ENCODE measurements at places on chromosomes 4 and X.

DNA sequence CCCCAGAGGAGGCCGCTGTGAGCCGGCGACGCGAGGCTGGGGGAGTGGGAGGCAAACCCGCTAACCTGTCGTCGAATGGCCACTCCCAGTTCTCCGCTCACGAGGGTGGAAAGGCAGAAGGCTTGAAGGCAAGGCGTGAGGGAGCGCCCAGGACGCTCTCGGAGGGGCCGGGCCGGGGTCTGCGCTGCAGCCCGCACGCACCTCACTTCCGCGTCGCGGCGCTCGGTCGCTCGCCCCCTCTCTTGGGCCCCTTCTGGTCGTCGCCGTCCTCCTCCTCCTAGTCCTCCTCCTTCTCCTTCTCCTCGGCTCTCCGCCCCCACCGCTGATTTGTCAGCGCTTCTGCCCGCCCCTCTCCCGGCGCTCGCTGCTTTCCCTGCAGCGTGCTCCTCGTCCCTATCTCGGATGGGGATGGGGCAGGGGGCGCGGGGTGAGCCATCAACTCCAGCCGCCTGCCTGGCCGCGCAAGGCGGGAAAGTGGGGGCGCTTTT lies at the start of gene SNCA:
Gene SNCA, minus strand, starts transcription at position 265 of the 488 bp plus-strand sequence. CDS start 1,494 bp downstream, outside the sequence.
- peak; percentile 19 for DNase-seq

DNA sequence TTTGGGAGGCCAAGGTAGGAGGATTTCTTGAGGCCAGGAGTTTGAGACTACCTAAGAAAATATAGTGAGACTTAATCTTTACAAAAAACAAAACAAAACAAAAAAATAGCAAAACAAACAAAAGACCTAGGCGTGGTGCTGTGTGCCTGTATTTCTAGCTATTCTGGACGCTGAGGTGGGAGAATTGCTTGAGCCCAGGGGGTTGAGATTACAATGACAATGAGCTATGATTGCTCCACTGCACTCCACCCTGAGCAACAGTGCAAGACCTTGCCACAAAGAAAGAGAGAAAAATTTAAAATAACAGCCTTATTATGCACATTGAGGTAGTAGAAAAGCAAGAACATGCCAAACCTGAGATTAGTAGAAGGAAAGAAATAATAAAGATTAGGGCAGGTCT lies 657.7 kb downstream of the PDHA2 start:
- no peak for DNase-seq

DNA sequence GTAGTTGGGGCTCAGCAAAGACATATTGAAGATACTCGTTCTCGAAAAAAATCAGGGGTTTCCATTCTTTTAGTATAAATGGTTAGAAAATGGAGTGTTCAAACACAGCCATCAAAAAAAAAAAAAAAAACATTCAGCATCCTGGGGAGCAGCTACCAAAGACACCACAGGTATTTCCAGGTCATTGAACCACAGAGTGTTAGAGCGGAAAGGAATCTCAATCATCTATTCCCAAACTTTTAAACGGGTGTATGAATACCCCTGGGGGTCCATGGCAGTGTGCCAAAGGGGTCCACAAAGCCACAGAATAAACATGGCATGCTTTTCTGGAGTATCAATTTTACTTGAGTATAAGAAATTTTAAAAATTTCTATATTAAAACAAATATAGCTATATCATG lies 6.9 kb upstream of the FGF16 start:
- DNase-seq: no peak

GRCh38 chrX:149470955-149471354 lies 34.2 kb downstream of the IDS start:
- DNase-seq: peak; percentile 73

- DNase-seq: no peak
Observed at GRCh38 chrX:39158801-39159657, 357.8 kb downstream of the MID1IP1 start.

GRCh38 chr4:180665994-180666824 lies 1577.0 kb upstream of the TENM3 start:
- peak; percentile 30 for DNase-seq

DNA sequence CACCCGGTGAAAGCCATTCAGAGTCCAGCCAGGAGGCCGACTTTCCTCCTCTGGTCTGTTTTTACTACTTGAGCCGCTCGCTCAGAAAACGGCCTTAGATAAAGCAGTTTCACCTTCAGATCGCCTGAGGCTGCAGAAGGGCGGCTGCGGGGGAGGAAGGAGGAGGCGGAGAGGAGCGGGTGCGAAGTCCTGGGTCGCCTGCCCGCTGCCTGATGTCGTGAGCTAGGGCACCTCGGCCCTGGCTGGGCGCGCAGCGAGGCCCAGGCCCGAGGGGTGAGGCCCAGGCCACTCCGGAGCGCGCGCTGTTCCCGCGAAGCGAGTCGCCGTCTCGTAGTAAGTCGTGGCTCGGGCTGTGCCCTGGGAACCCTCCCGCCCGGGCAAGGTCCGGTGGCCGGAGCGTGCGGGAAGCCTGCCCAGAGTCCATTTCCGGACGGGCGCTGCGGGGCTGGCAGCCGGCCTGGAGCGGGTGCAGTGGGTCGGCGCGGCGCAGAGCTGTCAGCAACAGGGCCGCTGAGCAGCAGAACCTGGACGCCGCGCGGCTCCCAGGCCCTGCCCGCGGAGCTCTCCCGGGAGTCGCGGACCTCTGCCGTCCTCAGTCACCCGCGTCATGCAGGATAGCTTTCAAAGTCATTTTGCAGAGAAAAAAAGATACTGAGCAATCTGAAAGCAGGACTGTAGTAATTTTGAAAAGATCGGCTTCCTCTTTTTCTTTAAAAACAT lies 18.6 kb downstream of the TRIM2 start:
- DNase-seq: peak; percentile 77

GRCh38 chrX:150465326-150465725 lies 102.2 kb downstream of the MAMLD1 start:
- DNase-seq: no peak

DNA sequence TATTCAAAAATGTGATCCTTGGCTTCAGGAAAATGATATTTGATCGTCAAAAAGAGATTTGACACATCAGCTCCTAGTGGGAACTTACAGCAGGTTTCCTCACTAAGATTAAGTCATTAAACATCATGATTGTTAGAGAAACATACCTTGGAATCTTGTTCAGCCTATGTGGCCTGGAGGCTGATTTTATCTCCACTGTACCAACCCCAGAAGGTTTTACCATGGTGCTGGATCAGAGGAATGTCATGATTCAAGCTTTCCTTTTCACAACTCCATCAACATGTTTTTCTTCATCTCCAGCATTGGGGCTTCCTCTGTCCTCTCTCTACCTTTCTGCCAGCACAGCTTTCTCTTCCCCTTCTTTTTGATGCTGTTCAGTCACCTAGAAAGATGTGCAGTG lies 68.4 kb upstream of the MID1IP1 start:
- DNase-seq: no peak

GRCh38 chrX:39437670-39438441 lies 636.6 kb downstream of the MID1IP1 start:
- DNase-seq: no peak

DNA sequence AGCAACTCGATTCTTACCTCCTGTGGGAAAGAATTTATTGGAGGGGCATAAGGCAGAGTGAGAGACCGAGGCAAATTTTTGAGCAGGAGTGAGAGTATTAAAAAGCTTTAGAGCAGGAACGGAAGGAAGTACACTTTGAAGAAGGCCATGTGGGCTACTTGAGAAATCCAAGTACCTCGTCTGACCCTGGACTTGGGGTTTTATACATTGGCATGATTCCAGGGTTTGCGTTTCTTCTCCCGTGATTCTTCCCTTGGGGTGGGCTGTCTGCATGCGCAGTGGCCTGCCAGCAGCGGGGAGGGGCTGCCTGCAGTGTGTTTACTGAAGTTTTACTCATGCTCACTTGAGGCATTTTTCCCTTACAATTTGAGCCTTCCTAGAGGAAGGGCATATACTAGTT lies 3.4 kb downstream of the GALNT7 start:
- no peak for DNase-seq

DNA sequence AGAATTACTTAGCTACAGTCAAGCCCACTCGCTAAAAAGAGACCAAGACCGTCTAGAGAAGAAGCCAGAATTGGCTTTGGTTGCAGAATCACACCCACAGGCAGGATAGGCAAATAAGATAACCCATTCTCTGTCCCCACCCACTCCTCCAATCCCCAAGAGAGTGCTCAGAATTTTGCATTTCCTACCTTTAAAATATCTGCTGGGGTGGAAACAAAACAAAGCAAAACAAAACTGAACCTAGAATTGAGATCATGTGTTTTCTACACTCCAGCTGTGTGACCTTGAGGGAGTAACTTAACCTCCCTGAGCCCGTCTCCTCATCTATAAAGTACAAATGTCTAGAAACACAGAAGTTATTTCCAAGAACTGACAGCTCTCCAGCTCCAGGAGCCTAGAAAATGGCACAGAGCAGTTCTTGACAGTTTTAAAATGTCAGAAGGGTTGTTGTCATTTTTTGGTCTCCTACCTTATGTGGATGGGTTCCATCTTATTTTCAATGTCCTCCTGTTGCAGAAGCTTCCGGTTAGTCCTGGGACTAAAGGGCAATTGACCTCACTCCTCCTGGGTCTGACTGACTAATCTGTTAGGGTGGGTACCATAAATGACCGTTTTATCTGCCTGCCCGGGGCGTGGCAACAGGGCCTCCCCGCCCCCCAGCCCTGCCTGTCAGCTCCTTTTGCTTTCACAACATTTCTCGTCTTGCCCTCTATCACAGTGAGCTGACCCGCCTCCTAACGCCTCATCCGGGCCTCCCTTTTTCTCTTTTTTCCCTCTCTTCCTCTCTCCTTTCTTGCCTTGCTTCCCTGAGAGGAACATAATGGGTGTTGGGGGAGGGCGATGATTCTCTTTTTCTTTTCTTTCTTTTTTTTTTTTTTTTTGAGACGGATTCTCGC lies 114.0 kb downstream of the RBM47 start:
- peak; percentile 98 for DNase-seq

DNA sequence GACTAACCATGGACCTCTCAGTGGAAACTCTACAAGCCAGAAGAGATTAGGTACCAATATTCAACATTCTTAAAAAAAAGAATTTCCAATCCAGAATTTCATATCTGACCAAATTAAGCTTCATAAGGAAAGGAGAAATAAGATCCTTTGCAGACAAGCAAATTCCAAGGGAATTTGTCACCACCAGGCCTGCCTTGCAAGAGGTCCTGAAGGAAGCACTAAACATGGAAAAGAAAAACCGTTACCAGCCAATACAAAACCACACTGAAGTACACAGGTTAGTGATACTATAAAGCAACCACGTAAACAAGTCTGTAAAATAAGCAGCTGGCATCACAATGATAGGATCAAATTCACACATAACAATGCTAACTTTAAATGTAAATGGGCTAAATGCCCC lies 156.6 kb downstream of the FAM13A start:
- no peak for DNase-seq

GRCh38 chr4:175970072-175970471 lies 95.6 kb upstream of the WDR17 start:
- DNase-seq: no peak

DNA sequence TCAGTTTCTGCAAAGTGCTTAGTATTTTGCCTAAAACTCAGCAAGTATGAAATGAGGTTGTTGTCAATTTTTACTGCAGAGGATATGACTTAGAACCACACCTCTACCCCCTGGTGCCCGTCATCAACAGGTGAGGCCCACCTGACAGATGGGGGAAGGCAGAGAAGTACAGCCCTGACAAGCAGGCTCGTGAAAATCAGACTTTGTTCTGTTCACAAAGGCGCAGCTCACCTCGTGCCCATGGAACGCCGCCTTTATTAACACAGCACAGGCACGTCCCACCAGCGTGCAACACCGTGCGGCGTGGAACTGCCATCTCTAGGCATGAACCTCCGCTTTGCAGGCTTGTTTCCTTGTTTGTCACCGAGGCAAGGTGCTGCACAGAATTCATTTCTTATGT lies 13.3 kb downstream of the CYP4V2 start:
- peak; percentile 96 for DNase-seq

- DNase-seq: no peak
Observed at GRCh38 chr4:80054375-80054774, 18.7 kb downstream of the ANTXR2 start.

- peak; percentile 83 for DNase-seq
Observed at GRCh38 chr4:142347241-142347640, 498.9 kb downstream of the INPP4B start.

GRCh38 chr4:75892508-75892907 lies 9.7 kb downstream of the PPEF2 start:
- DNase-seq: no peak

DNA sequence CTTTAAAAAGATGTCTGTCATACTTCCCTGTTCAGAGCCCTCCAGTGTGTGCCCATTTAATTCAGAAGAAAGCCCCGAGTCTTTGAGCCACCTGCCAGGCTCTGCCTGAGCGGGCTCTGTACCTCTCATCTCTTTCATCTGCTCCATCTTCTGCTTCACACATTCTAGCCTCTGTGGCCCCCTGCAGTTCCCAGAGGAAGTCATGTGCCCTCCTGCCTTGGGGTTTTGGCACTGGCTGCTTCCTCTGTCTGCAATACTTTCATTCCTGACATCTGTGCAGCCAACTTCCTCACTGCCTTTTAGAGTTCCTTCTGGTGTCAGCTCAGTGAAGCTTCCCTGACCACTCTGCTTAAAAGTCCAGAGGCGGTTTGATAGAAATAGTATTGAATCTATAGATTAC lies 6.2 kb upstream of the STK32B start:
- DNase-seq: no peak

DNA sequence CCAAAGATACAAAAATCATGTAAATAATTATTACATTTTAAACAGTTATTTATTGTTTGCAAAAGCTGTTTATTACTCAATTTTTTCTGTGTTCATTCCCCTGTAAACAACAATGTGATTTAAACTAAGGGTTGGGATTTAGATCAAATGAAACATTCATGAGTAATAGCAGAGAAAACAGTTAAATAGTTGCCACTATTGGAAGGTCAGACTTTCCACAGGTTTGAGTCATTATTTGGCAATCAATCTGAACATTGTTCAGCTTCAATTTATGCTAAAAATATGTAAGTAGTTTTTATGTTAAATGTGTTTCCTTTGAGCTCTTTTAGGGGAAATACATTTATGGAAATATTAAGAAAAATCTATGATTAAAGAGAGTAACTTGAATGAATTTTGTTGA lies 144.9 kb downstream of the STIM2 start:
- no peak for DNase-seq

GRCh38 chr4:6885953-6886557 lies 23.6 kb upstream of the TBC1D14 start:
- DNase-seq: peak; percentile 49

DNA sequence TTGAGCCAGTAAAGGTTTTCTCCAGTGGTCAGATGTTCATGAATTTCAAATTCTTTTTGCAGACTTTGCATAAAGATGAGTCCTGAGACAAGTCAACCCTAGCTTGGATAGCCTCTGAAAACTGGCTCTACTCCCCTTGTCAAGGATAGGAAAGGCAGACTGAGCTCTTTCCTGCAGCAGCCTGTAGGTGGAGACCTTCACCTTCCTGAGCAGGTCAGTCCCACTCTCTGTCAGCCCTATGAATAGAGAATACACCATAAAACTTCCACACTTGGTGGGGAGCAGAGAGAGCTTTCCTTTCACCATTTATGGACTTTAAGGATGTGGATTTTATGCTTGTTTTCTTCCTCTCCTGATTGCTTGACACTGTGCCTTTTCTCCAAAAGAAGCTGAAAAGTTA lies 41.9 kb downstream of the PCDH19 start:
- peak; percentile 6 for DNase-seq
